CD4-positive, alpha-beta T cell treated with Interleukin-15 for 4 hours (primary cell): ENCODE measurements at places on chromosomes 1 and 21.

DNA sequence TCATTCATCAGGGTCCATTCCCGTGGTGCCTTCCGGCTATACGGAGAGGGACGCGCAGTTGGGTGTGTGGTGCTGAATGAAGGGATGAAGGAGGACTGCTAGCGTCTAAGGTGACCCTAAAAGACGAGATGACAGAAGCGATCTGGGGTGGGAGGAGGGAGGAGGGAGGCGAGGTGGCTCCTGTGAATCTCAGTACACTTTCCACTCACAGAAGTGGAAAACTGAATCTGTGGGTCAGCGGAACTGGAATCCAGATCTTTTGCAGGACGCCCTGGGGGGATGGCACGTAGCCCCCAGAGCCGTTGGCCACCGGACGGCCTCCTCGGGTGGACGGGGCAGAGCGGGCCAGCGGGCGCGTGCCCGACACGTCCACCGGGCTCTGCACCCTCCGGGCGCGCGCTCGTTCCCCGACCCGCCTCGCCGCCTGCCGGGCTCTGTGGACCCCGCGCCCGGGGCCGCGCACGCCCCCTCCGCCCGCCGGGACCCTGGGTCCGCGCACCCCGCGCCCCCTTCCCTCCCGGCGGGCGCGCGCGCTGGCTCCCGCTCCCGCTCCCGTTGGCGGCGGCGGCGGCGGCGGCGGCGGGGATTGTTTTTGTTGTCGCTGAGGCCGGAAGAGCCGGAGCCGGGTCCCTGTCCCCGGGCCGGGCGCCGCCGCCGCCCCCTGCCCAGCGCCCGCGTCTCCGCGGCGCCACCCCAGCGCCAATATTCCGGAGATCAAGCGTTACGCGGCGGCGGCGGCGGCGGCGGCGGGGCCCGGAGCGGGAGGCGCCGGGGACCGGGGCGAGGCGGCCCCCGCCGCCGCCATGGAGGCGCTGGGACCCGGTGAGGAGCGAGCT lies at the start of gene AGO4:
Gene AGO4 (plus strand): TSS at position 403 of the 836 bp plus-strand sequence. CDS start 401 bp downstream, at position 804.
- peak; percentile 19 for DNase-seq

DNA sequence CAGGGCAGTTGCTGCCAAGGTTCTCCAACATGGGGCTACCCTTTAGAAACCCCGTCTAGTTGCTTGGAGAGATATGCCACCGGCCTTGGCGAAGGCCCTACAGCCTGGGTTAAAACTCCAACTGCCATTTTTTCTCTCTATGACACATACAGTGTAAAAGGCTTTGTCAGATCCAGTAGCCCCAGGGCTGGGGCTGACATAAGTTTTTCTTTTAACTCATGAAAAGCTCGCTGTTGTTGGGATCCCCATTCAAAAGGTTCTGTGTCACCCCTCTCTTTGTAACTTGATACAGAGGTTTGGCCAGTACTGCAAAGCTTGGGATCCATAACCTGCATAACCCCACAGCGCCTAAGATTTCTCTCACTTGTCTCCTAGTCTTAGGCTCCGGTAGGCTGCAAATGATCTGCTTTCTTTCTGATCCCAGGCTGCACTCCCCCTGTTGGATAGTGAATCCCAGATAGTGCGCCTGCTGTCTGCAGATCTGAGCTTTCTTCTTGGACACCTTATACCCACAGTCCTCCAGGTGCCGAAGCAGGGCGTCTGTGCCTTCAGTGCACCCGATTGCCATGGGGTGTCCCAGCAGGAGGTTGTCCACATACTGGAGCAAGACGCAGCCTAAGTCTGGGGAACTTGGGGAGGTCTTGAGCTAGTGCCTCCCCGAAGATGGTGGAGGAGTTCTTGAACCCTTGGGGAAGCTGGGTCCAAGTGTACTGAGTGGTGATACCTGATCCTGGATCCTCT lies 406.2 kb downstream of the TGFB2 start:
- DNase-seq: no peak

- no peak for DNase-seq
Measured at GRCh38 chr1:200161801-200162200, 134.3 kb downstream of the NR5A2 start.

GRCh38 chr1:6392809-6393399 lies 663 bp downstream of the ACOT7 start:
- no peak for DNase-seq

GRCh38 chr1:243411472-243411871 lies 155.6 kb downstream of the SDCCAG8 start:
- DNase-seq: no peak

- peak; percentile 75 for DNase-seq
Measured at GRCh38 chr1:204398197-204399125, 13.2 kb downstream of the PPP1R15B start.

DNA sequence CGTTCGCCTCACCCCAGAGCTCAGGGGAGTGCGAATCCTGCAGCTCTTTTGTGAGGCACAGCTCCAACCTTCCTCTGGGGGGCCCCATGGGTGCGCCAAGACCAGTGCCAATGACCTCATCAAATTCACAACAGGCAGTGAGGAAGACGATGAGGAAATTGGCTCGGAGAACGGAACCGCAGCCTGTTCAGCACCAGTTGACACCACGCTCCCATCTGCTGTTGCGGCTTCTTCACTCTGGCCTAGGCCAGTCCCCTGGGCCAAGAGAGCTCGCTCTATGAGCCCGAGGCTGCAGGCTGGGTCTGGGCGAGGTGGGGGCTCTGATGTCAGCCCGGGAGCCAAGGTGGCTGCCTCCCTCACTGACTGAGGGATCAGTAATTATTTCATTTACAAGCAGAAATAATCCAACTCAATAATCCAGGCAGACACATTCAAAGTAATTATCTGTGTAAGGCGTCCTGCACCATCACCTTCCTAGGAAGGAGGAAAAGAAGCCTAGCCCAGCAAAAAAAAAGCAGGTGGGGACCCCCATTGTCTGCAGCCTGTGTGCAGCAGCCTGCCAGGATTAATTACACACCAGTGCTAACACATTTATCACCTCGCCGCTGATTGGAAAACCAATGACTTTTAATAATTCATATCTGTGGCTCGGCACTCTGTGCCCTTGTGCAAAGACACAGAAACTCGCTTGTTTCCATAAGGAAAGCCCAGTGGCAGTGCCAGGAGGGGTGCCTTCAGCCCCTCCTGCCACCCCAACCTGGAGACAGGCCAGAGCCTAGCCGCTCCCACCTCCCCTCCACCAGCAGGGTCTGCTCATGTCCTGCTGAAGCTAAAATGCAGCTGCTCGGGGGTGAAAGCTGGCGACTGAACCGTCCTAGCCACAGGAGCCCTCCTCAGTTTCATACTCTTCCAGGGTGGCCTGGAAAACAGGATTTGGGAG lies 1.9 kb downstream of the PLEKHA6 start:
- no peak for DNase-seq

- no peak for DNase-seq
Measured at GRCh38 chr21:45987121-45987711, 5.6 kb downstream of the COL6A1 start.

GRCh38 chr1:7704214-7705047 lies 66.7 kb upstream of the VAMP3 start:
- DNase-seq: peak; percentile 91

- DNase-seq: no peak
Measured at GRCh38 chr1:108089477-108089876, 110.7 kb downstream of the SLC25A24 start.
